ENCODE measurements at places on chromosomes 6 and 20. TPM values are rescaled to one million over a fixed set of nuclear protein-coding genes. Genes with fewer than 3 reads are reported as not detected.

Gene DCDC2
- 0.18 TPM for polyA plus RNA-seq

Gene PLA2G7
- 25.8 TPM for polyA plus RNA-seq

Gene ULBP2
- polyA plus RNA-seq = 1.7 TPM

Gene BTNL2
- polyA plus RNA-seq = not detected

Gene LPA
- 0.15 TPM for polyA plus RNA-seq

Gene NOTCH4
- polyA plus RNA-seq = 9.1 TPM

Gene COL21A1
- polyA plus RNA-seq = 1.8 TPM

Gene TSPO2
- not detected for polyA plus RNA-seq

- no peak for DNase-seq
Observed at GRCh38 chr6:11785774-11786579, 7.4 kb upstream of the ADTRP start.

DNA sequence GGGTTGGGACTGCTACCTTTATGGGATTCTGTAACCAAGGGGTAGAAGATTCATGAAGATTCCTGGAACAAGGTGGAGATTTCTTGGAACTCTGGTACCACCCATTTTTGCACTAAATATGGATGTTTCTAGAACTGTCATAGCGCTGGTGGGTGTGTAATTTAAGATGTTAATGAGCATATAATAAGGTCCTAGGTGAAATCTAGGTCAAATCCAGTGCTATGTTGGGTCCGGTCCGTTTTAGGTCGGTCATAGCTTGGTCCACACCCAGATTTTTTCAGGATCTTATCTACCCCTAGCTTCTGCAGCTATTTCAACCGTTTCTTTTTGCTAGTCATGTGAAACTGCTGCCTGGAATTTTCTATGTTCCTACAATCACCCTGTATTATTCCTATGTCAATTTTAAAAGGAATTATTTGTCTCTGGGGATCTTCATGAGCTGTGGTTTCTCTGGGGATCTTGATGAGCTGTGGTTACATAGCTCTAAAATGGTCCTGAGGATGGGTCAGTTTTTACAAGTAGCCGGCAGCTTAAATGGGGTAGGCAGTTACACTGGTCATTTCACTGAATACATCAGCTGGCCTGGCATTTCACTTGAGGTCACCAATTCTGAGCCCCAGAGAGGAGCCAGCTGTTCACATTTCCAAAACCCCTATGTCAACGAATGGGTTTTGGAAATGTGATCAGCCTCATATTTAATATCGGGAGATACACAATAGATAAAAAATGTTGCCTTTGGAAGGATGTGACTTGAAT lies 652.3 kb upstream of the FLRT3 start:
- DNase-seq = no peak

GRCh38 chr6:133707456-133707855 lies 181.5 kb upstream of the TCF21 start:
- no peak for DNase-seq

- no peak for DNase-seq
Observed at GRCh38 chr6:127637830-127638409, 60.9 kb downstream of the C6orf58 start.

- no peak for DNase-seq
Observed at GRCh38 chr6:161437851-161438250, 164.0 kb upstream of the AGPAT4 start.

DNA sequence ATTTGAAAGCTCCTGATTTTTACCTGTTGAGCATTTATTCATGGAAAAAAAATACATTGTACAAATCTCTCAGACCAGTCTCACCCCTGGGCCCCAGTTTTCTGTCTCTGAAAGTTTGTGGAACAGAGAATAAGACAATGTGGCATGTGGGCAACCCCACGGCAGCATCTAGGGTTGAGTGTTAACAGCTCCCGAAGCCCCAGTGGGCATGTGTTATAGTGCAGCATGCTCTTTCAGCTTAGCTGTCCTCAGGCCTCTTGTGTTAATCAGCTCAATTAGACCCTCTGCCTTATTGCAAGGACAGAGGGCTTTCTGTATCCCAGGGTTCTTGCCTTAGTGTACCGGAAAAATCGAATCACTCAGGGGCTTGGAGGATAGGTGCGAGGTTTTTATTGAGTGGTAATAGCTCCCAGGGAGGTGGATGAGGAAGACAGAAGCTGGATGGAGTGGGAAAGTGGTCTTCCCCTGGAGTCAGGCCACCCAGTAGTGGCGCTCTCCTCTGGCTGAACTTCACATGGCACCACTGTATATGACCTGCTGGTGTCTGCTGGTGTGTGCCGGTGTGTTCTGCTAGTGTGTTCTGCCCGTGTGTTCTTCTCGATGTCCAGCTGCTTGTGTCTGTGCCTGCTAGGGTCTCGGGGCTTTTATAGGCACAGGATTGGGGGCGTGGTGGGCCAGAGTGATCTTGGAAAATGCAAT lies 382.8 kb downstream of the EPM2A start:
- no peak for DNase-seq

GRCh38 chr6:18985996-18986395 lies 598.8 kb downstream of the RNF144B start:
- DNase-seq = no peak

DNA sequence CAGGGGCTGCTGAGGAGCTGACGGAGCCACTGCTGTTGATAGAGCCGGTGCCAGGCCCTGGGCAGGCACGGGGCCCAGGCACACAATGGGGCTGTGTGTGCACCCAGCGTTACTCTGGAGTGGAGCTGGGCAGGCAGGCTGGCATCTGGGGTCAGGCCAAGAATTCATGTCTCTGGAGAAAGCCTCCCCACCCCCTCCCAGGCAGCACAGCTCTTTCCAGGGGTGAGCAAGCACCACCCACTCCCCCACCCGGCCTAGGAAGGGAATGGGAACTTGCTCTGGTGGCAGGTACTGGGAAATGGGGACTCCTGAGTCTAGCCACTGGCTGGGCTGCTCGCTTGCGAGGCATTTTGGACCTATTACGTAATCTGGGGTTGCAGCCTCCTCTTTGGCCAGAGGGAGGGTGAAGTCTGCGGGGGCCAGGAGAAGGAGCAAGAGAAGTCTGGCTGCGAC lies 22.7 kb downstream of the TFEB start:
- peak; percentile 76 for DNase-seq
